ENCODE measurements at places on chromosomes 2 and 18. TPM values are rescaled to one million over a fixed set of nuclear protein-coding genes. Genes with fewer than 3 reads are reported as not detected.

TRABD2A gene
- polyA plus RNA-seq, result 0.16 TPM

SH3BP4 gene
- 16.9 TPM for polyA plus RNA-seq

SULT1C2 gene
- 0.31 TPM for polyA plus RNA-seq

GCFC2 gene
- 19.2 TPM for polyA plus RNA-seq

CHST10 gene
- polyA plus RNA-seq, result 12.7 TPM

YES1 gene
- polyA plus RNA-seq, result 60.3 TPM

TACR1 gene
- polyA plus RNA-seq, result 0.07 TPM

GRHL1 gene
- 0.88 TPM for polyA plus RNA-seq

ASAP2 gene
- 22.2 TPM for polyA plus RNA-seq

ZFAND2B gene
- 22.9 TPM for polyA plus RNA-seq

NXPH2 gene
- polyA plus RNA-seq, result 8.4 TPM

- H3K27me3 ChIP-seq, result no peaks in the 10 kb centered on the region
- H3K27ac ChIP-seq, result no peak overlapping the region
- H3K4me1 ChIP-seq, result no peaks in the 10 kb centered on the region
These were observed 18.0 kb upstream of the SPRED2 start for GRCh38 chr2:65450393-65450792.

- DNase-seq, result no peak
- peaks cover 46% of the 10 kb centered on the region for H3K4me1 ChIP-seq
- H3K4me3 ChIP-seq, result no peak overlapping the region
- no peaks in the 10 kb centered on the region for H3K36me3 ChIP-seq
These were observed 1.7 kb upstream of the PKDCC start for GRCh38 chr2:42045848-42046748.

GRCh38 chr2:58304843-58305242 is 63.7 kb upstream of the FANCL start:
- no peak for DNase-seq
- H3K27me3 ChIP-seq, result no peaks in the 10 kb centered on the region
- H3K4me3 ChIP-seq, result no peak overlapping the region
- no peaks in the 10 kb centered on the region for H3K4me1 ChIP-seq

DNA sequence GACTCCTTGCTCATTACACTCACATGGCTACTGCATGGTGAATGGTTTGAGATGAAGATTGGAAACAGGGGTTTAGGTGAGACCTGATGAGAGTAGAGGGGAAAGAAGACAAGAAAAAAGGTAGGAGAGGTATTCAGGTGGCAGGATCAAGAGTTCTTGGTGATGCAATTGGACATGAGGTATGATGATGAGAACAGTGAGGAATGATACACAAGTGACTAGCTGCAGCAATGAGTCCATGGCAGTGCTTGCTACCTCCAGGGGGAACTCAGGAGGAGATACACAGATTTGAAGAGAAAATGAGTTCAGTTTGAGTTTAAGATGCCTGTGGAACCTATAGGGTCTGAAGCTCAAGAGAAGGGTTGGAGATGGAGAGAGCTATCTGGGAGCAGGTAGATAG is 62.1 kb upstream of the NFE2L2 start:
- no peak overlapping the region for H3K27ac ChIP-seq
- H3K4me1 ChIP-seq, result no peaks in the 10 kb centered on the region
- H3K36me3 ChIP-seq, result peaks cover 5% of the 10 kb centered on the region
- no peaks in the 10 kb centered on the region for H3K27me3 ChIP-seq
- DNase-seq, result no peak

- H3K4me3 ChIP-seq, result no peak overlapping the region
- DNase-seq, result no peak
- H3K36me3 ChIP-seq, result no peaks in the 10 kb centered on the region
- H3K27me3 ChIP-seq, result peaks cover 4% of the 10 kb centered on the region
These were observed 238.0 kb upstream of the SALL3 start for GRCh38 chr18:78741381-78742217.

- H3K36me3 ChIP-seq, result peaks cover 13% of the 10 kb centered on the region
- no peak overlapping the region for H3K4me3 ChIP-seq
- no peaks in the 10 kb centered on the region for H3K27me3 ChIP-seq
- no peaks in the 10 kb centered on the region for H3K4me1 ChIP-seq
- no peak overlapping the region for H3K27ac ChIP-seq
These were observed 27.3 kb downstream of the CAB39 start for GRCh38 chr2:230739961-230740360.

DNA sequence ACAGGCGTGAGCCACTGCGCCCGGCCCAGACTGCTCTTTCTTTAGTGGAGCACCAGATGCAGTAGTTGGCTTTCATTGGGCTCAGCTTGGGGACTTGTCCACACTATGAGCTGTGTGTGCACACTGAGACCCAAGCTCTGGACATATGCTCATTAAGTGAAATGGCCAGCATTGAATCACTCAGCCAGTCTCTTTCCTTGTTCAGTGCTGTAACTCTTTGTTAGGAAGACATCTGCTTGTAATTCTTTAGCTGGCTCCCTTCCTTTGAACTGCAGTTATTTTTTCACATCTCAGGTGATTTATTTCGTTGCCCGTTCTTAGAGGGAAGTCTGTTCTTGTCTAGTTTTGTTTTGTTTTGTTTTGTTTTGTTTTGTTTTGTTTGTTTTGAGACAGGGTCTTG is 70.5 kb downstream of the CAB39 start:
- no peaks in the 10 kb centered on the region for H3K27me3 ChIP-seq
- no peak overlapping the region for H3K27ac ChIP-seq
- peaks cover 8% of the 10 kb centered on the region for H3K4me1 ChIP-seq
- no peak overlapping the region for H3K4me3 ChIP-seq
- DNase-seq, result no peak
- peaks cover 14% of the 10 kb centered on the region for H3K36me3 ChIP-seq

- no peak overlapping the region for H3K27ac ChIP-seq
- no peaks in the 10 kb centered on the region for H3K36me3 ChIP-seq
- DNase-seq, result no peak
These were observed 75.0 kb downstream of the SLC66A2 start for GRCh38 chr18:79876497-79876896.

DNA sequence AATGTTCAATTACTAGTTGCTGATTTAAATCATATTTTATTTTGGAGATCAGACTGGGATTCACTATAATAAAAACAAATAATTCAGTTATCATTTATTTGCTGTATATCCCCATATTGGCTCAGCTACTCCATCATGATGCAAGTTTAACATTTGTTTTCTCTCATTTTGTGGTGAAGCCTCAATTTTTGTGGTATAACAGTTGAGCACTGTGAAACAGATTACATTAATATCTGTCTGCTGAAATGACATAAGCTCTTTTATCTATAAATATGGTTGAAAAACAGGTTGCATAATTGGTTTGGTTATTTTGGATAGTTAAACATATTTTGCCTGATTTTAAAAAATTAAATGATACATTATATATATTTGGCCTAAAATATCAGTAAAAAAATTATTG is 67.7 kb downstream of the DPP4 start:
- no peaks in the 10 kb centered on the region for H3K4me1 ChIP-seq
- H3K36me3 ChIP-seq, result no peaks in the 10 kb centered on the region
- H3K27ac ChIP-seq, result no peak overlapping the region
- no peak for DNase-seq
- H3K4me3 ChIP-seq, result no peak overlapping the region

DNA sequence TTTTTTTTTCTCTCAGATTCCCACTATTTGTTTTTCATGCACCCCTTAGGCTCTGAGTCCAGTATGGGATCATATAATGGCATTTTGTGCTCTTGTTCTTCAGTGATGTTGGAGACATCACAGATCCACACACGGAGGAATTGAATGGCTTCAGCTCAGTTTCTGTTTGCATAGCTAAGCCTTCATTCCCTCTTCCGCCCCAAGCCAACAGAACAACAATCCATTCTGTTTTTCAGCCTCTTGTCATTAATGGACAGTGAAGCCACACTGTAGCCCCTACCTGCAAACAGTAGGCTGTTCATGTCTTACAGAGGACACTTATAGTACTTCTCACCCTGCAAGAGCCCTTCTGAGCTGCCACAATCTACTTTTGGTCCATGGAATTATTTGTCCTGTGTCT is 64.0 kb upstream of the ZSWIM2 start:
- H3K36me3 ChIP-seq, result no peaks in the 10 kb centered on the region
- no peak overlapping the region for H3K27ac ChIP-seq
- no peak for DNase-seq
- no peaks in the 10 kb centered on the region for H3K4me1 ChIP-seq
- no peak overlapping the region for H3K4me3 ChIP-seq

GRCh38 chr2:84441036-84441435 is 18.0 kb downstream of the SUCLG1 start:
- no peak overlapping the region for H3K4me3 ChIP-seq
- peaks cover 40% of the 10 kb centered on the region for H3K36me3 ChIP-seq
- H3K27me3 ChIP-seq, result no peaks in the 10 kb centered on the region
- H3K4me1 ChIP-seq, result no peaks in the 10 kb centered on the region

DNA sequence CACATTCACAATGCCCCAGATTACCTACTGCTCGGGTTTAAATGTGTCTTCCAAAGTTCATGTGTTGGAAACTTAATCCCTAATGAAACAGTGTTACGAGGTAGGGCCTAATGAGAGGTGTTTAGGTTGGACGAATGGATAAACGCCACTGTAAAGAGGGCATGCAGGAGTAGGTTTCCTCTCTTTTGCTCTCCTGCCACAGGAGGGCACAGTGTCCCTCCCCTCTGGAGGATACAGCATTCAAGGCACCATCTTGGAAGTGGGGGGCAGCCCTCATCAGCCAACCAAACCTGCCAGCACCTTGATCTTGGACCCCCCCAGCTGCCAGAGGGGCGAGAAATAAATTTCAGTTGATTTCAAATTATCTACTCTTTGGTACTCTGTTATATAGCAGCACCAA is 103.5 kb downstream of the TSHZ1 start:
- H3K4me1 ChIP-seq, result no peaks in the 10 kb centered on the region
- no peak overlapping the region for H3K4me3 ChIP-seq
- H3K36me3 ChIP-seq, result no peaks in the 10 kb centered on the region
- DNase-seq, result no peak
- no peak overlapping the region for H3K27ac ChIP-seq

- DNase-seq, result no peak
- no peaks in the 10 kb centered on the region for H3K27me3 ChIP-seq
- peaks cover 41% of the 10 kb centered on the region for H3K4me1 ChIP-seq
These were observed 7.9 kb upstream of the LBH start for GRCh38 chr2:30223413-30223874.

GRCh38 chr2:160353166-160353565 is 140.4 kb downstream of the RBMS1 start:
- peaks cover 2% of the 10 kb centered on the region for H3K4me1 ChIP-seq
- no peak for DNase-seq
